ENCODE measurements at places on chromosomes 4 and X.

DNA sequence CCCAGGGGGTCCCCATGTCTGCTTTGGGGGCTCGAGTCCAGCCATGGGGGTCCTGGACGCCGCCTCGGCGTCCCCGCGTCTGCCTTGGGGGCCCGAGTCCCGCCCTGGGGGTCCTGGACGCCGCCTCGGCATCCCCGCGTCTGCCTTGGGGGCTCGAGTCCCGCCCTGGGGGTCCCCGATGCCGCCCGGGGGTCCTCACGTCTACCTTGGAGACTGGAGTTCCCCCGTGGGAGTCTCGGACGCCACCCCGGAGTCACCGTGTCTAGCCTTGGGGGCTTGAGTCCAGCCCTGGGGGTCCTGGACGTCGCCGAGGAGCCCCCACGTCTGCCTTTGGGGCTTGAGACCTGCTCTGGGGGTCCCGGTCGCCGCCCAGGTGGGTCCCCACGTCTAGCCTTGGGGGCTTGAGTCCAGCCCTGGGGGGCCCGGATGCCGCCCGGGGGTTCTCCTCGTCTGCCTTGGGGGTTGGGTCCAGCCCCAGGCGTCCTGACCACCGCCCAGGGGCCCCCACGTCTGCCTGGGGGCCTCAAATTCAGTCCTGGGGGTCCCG lies 1.1 kb upstream of the GTPBP6 start:
- DNase-seq: no peak

- no peak for DNase-seq
Measured at GRCh38 chr4:37615059-37615719, 71.0 kb downstream of the RELL1 start.

DNA sequence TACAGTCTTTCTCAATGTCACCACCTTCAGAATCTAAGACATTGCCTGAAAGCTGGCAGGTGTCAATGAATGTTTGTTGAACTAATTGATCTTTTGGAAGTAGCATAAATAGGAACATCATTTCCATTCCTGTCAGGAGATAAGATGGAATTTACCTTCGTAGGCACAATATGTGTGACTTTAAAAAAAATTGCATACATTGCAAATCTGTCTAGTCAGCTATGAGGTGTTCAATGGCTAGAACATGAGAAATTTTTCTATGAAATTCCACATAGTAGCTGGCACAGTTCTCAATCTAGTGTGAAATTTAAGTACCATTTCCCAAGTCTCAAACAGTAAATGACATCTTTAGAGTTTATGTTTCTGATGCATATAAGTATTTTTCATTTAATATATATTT lies 10.3 kb downstream of the PAGE2 start:
- DNase-seq: no peak

- no peak for DNase-seq
Measured at GRCh38 chr4:184938871-184939270, 79.4 kb upstream of the HELT start.

DNA sequence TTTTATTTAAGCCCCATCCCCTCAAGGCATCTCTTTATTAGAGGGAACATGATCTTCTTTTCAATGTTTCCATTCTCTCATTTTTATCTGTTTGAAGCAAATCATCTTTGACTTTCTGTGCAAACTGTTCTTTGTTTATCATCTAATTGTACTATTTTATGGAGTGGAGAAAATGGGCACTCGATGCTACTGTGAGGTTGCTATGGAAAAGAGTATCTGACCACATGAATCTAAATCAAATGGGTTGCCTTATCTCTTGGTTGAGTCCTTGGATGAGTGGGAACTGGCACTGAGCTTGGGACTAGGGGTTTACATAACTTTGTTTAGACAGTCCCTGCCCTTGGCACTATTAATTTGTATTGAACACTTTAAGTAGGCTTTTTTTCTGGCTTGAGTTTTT lies 9.1 kb downstream of the OCRL start:
- no peak for DNase-seq

- no peak for DNase-seq
Measured at GRCh38 chr4:6695660-6696610, 2.3 kb downstream of the S100P start.

- DNase-seq: peak; percentile 58
Measured at GRCh38 chr4:173257732-173258717, 76.1 kb downstream of the HMGB2 start.

GRCh38 chr4:143260750-143261149 lies 75.9 kb upstream of the GAB1 start:
- no peak for DNase-seq

DNA sequence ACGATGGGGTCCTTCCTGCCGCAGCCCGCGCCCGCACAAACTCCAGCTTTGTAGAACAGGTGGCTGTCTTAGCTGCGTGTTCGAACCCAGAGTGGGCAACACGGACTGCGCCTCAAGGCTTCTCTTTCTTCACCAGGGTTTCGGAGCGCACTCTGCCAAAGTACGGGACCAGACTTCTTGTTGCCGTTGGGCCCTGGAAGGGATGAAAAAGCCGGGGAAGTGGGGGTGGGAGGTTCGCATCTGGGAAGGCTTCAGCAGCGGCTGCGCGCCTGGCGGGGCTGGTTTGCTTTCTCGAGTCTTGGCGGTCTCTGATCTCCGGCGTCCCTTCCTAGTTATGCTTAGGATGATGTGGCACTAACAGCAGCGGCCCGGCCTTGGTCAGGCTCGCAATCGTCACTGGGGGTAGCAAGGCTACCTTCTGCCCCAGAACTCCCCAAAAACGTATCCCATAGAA lies 673 bp downstream of the PARM1 start:
- peak; percentile 4 for DNase-seq

DNA sequence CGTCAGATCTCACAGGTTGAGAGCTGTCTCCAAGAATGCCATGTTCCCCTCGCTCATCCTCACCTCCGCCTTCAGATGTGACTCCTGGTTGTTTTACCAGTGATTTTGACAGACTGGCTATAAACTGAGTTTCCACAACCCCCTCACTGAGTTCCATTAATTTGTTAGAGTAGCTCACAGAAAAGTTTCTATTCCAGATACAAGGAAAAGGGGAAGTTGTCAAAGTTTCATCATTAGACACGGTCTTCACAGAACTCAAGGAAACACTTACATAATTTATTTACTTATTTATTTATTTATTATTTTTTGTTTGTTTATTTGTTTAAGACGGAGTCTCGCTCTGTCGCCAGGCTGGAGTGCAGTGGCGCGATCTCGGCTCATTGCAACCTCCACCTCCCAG lies 55.7 kb upstream of the IQSEC2 start:
- no peak for DNase-seq

DNA sequence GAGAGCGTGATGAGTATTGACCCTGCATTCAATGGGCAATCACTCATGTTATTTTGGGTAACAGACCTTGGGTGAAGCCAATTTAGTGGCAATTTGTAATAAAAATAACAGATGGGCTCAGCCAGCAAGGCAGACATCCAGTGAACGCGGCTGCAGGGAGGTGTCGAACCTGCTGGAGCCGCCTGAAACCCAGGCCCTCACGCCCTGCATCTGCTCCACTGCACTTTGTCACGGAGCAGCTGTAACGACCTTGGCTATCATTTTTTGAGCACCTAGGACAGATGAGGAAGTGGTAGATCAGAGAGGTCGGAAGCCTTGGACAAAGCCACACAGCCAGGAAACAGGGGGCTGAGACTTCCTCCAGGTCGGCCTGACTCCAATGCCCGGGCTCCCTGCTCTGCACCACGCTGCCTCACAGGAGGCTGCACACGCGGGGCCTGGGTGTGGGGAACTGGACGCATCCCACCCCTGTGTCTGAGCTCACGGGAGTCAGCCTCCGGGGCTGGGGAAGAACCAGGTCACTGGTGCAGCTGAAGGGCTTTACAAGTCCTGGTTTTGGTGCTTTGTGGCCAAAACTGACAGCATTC lies 19.4 kb downstream of the HMX1 start:
- DNase-seq: no peak

DNA sequence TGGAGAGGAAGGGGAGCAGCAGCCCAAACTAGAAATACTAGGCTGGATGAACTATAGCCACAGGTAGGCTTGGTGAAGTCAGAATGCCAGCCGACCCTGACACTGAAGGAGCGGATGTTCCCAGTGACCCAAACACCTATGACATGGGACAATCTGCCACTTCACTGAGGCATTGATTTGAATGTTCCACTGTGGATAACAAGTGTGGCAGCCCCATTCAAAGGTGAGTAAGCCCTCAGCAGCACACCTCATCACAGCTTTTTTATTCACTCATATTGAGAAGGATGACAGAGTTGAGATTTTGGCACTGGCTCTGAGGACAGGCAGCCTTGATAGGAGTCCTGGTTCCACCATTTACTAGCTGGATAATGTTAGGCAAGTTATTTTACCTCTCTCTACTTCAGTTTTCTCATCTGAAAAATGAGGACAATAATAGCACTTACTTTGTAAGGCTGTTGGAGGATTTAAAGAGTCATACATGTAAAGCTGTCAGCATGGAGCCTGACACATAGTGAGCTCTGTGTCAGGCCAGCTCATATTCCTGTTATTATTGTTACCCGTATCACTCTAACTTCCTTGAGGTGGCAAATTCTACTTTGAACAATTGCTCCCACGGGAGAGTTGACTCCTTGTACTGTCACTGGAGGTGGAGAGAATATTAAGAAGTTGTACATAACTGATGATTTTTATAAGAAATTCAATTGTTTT lies 114.6 kb downstream of the RASL11B start:
- no peak for DNase-seq

GRCh38 chrX:110924871-110925270 lies 129.3 kb upstream of the CHRDL1 start:
- no peak for DNase-seq

- DNase-seq: no peak
Measured at GRCh38 chr4:73780834-73781233, 40.5 kb downstream of the CXCL8 start.

DNA sequence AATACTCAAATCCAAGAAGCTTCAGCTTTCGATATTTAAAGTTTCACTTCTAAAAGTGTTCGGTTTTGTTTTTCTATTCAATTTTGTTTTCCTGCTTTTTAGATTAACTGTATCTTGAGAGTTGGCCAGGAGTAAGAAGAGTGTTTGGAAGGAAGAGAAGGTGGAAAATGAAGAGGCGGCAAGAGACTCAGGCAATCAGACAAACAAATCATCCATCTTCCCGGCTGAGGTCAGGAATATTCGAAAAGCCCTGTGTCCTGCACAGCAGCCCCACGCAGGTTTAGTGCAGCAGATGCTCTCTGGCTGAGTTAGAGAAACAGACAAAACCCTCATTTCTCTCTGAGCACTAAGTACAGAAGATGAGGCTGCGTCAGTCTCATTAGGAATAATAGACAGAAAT lies 330.3 kb upstream of the NOCT start:
- no peak for DNase-seq

DNA sequence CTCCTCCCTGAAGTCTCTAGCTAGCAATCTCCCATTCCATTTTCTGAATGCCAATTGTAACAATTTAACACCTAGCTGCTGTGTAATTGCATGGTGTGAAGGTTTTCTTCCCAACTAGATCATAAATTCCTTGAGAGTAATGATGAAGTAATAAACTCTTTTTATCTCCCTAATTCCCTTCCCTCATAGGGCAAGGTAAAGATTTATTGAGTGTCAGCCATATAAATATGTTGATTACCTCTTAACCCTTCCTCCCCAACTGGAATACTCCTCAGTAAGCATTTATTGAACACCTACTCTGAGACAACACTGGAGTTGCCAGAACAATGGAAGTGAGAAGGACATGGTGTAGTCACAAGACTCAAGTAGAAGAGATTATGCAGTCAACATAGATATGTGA lies 112.7 kb downstream of the CLCN5 start:
- no peak for DNase-seq

GRCh38 chrX:128883650-128884049 lies 639.6 kb downstream of the SMARCA1 start:
- DNase-seq: no peak

DNA sequence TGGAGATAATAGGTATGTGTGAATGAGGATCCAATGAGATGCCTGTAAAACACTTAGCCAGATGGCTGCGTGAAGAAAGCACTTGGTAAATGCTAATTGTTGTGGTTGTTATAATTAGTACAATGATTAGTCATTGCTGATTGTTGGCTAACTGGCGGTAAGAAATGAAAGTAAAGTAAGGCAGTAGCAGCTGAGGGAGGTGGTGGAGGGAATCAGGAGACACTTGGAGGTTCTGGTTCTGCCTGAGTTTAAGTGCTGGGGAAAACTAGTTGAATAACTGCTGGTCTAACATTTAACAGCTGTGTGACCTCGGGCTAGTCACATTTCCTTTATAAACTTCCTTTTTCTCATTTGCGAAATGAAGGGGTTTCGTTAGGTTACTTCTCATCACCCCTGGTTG lies 30.9 kb downstream of the CD38 start:
- no peak for DNase-seq

- DNase-seq: no peak
Measured at GRCh38 chr4:173076903-173077634, 91.5 kb upstream of the GALNT7 start.

GRCh38 chrX:129731228-129731627 lies 7.6 kb upstream of the XPNPEP2 start:
- DNase-seq: no peak

GRCh38 chrX:97294041-97294440 lies 410.3 kb downstream of the RPA4 start:
- no peak for DNase-seq

- peak; percentile 45 for DNase-seq
Measured at GRCh38 chr4:140861359-140862176, 105.4 kb upstream of the TBC1D9 start.

DNA sequence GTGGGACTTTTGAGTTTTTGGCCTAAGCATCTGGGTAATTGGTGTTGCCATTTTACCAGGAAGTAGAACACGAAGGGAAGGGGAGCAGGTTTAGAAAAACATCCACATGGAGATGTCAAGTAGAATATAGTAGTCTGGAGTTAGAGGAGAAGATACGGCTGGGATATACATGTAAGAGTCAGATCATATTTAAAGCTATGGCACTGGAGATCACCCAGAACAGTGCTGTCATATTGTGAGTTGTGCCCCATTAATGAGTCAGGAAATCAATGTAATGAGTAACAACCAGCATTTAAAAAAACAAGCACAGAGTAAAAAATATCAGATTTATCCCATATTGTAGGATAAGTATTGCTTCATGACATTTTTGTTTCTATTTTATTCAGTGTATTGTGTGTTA lies 4.2 kb downstream of the GSTCD start:
- no peak for DNase-seq

- no peak for DNase-seq
Measured at GRCh38 chr4:140343303-140343702, 30.1 kb upstream of the SCOC start.

DNA sequence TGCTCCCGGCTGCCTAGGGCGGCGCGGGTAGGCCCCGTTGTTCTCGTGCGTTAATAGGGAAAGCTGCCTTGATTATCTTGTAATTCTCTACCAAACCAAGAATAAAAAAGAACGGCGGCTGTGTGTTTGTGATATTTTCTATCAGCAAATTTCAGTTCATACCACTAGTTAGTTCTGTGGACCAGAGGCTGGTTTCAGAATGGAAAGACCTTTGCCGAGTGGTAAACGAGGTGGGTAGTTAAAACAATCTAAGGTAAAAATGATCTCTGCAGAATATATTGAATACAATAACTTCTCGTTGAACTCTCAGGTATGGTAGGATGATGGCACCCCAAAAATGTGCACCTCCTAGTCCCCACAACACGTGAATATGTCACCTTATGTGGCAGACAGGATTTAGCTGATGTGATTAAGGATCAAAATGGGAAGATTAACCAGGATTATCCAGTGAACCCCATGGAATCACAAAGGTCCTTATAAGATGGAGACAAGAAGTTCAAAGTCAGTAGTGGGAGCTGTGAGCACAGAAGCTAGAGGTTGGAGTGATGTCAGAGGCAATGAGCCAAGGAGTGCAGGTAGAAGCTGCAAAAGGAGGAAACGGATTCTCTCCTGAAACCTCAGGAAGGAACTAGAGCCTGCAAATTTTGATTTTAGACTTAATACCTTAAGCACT lies 574 bp upstream of the CFAP97 start:
- DNase-seq: no peak

Measured in stimulated activated naive CD8-positive, alpha-beta T cell treated with anti-CD3 and anti-CD28 coated beads, Interleukin-15, Interleukin-2, amounts not matched to agents 100 U/mL and 50 U/mL, for 24 hours (primary cell).